ENCODE measurements at places on chromosomes 1 and 21.

DNA sequence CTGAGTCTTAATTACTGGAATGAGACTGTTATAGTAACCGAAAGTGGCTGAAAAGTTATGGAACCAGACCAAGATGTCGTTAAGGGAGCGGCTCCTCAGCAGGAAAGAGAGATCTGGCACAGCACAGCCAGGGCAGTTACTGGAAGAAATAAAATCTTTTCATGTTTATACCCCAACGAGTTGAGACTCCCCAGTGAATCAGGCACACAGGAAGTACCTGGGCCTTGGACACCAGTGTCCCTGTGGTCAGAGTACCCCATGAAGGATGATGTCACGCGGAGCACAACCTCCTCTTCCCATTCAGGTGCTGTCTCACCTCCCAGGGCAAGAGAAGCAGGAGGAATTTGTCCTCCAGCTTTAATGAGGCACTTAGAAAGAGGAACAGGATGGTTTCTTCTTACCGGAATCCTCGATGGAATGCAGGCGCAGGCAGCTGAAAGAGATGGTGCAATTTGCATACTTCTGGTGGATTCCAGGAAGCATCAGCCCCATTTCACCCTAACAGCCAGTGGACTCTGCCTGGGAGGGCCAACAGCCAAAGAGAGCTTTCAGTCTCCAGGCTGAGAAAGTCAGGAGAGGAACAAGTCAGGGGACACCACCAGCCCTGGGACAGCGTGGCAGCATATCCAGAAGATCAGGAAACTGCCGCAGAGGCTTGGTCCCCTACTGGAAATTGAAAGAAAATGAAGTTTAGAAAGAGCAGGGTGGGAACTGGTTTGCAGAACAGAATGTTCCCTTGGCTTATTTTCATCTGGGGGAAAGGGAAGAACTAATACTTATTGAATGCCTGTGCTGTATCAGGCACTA lies 35.9 kb upstream of the CTTNBP2NL start:
- DNase-seq = no peak

GRCh38 chr1:228987736-228988506 lies 252.6 kb downstream of the RHOU start:
- DNase-seq = no peak

DNA sequence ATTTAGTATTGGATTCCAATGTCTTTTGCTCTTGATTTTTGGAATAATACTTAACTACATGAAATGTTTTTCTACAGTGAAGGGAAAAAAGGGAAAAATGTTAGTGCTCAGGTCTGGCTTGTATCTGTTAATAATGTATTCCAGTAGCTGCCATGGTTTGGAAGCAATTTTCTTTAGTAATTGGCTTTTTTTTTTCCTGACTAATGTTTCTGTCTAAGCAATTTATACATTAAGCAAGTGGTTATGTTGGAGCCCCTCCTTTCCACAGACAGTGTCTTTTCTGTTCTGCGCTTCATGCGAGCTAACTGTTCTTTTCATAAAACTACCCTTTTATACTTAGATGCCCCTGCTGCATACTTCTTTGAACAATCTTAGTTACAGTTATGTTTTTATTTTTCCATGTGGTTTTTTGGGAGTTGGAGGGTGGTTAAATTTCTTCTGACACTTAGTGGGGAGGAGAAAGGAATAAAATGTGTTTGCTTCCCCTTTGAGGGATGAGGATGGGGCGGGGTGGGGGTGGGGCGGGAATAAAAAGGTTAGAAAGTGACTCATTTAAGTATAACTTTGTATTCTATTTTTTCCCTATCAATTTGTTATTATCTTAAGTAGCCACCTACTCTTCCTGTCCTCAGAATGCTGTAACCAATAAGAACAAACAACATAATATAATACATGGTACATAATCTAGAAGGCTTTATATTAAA lies 83.1 kb downstream of the CLIC4 start:
- DNase-seq = no peak

DNA sequence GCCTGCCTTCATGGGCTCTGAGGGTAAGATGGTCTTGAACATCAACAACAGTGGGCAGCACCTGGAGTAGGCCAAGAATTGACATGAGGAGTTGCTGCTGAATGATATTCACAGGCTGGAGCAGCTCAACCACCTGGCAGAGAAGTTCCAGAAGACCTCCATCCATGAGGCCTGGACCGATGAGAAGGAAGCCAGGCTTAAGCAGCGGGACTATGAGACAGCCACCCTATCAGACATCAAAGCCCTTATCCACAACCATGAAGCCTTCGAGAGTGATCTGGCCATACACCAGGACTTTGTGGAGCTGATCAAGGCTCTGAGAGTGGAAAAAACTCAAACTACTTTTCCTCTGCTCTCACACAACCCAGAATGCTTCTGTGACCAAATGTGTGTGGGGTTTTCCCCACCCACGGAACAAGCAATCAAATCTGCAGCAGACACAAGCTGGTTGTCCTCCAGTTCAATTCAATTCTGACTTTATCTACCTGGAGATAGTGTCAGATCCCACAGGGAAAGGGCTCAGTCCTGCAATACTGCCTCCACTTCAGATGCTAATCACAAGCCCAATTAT lies 12.1 kb upstream of the EPHA10 start:
- DNase-seq = no peak

DNA sequence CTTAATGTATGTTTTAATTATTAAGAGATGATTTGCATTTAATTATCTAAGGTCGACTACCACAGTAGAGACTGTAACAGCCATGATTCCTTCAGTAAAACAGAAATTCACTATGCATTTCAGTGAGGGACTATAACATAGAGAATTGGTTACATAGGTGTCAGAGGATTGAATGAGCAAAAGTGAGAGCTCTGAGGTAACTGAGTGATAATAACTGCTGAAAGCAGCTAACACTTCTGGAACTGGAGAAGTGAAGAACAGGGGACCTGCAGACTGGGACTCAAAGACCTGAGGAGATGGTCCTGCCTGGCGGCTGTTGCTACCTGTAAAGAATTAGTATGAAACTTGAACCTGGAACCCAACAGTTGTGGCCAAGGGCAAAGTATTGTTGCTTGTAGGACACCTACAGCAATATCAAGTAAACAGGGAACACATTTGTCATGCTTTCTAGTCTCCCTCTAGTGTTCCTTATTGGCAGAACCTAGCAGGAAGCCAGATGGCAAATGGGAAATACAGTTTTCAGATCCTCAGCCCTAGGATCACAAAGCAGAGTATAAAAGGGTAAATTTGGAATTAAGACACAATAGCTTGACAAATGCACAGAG lies 110.6 kb downstream of the HS2ST1 start:
- peak; percentile 2 for DNase-seq

GRCh38 chr1:26277719-26278118 lies 2.2 kb upstream of the SH3BGRL3 start:
- no peak for DNase-seq

DNA sequence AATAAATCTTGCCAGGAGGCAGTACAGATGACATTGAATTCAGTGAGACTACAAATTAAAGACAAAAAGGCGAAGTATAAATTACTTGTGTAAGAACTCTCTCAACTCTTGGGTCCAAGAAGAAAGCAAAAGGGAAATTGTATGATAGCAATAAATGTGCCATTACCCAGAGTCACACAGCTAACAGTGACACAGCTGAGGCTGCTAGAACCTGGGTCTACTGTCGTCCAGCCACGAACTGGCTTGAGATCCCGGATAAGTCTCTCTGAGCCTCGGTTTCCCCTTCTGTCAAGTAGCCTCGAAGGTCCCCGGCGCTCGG lies 362 bp upstream of the ROR1 start:
- no peak for DNase-seq

DNA sequence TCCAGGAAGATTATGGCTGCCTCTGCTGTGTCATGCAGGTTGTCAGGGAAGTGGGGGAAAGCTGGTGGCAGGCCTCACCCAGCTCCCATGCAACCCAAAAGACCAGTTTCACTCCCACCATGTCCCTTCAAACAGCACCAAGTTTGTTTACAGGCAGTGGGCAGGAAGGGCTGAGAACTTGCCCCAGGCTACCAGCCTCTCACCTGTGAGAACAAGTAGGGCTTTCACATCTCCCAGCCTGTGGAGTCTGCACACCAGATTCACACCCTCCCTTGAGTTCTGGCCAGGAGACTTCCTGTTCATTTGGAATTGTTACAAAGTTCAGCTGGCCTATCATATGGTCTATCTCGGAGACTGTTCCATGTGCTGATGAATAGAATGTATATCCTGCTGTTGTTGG lies 27.8 kb downstream of the RPAP2 start:
- no peak for DNase-seq

- DNase-seq = no peak
Observed at GRCh38 chr1:178055779-178056471, 38.0 kb upstream of the RASAL2 start.

DNA sequence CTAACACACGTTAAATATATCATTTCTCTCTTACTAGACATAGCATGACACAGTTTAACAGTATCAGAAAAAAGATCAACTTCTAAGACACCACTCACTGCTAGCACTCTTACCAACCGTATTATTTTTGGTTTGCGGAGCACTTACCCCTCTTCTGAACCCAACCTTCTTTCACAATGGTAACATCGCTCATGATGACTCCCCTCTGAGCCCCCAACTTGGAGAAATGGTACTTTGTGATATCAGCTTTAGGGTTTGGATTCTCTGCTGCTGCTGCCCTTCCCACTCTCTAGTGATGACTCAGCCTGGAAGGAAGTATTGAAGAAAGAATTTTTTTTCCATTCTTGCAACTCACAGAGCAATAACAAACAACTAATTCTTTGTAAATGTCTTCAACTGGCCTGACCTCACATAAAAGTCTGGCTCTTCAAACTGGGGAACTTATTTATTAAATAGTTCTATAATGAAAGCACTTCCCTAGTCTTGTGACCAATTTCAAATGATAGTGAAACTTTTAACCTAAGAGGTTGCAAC lies 7.0 kb downstream of the AKT3 start:
- no peak for DNase-seq

DNA sequence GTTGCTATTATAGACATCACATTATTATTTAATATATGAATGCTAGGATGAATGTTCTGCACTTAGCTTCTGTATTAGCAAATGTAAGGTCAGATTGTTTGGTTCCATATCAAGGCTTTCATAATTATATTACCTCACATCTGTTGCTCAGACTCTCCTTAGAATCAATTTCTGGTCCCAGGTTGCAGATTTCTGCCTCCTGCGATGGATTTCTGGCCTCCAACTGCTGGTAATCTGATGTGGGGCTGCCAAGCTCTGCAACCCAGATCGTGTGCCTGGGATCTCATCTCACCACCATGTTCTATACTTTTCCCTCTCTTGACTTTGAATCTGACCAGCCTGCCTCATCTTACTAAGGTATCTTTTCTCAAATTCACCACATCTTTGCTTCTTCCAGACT lies 25.2 kb downstream of the PLPPR5 start:
- no peak for DNase-seq

DNA sequence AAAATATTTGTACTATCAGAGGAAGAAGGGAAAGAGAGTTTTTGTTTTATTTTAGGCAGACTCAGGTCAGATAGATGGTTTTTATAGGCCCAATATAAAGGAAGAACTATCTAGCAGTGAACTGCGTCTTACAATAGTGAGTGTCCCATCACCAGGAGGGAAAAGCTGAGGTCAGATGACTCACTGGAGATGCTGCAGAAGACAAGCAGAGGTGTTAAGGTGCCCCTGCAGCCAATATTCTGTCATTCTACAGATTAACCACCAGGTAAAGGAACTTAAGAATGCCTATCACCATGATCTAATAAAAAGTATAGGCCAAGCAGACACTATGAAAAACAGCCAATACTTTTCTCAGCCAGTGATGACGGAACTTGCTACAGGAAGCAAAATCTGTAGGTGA lies 29.6 kb downstream of the IVNS1ABP start:
- no peak for DNase-seq

DNA sequence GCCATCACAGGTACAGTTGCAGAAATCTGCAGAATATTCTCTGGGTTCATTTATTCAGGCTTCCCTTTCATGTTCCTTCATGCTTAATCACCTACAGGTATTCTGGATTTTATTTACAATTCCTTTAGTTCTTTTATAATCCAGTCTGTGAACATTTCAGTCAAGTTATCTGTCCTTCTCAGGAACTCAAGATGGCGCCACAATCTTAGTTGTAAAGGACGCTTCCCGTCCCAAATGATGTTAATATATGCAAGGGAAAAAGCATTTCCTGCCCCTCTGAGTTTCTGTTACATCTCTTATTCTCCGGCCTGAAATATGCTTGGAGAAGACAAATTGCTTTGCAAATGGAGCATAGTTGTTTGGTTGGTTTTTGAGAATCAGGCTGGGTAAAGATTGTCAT lies 19.3 kb downstream of the F3 start:
- no peak for DNase-seq

- DNase-seq = no peak
Observed at GRCh38 chr1:223253916-223254315, 110.1 kb downstream of the SUSD4 start.

GRCh38 chr1:155169541-155169940 lies 3.6 kb downstream of the KRTCAP2 start:
- DNase-seq = no peak

DNA sequence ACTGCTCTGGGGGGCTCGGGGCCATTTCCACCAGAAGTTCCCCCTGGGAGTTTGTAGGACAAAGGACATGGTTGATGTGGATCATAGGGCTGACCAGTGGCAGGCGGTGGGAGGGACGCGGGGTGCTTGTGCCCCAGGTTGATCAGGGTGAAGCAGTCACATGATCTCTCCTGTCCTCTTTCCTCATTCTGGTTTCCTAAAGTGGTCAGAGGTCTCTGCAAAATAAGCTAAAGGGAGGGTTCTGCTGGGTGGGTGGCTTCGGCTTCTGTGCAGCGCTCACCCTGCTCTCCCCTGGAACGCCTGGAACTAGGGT lies 9.2 kb downstream of the PDXK start:
- DNase-seq = no peak

- no peak for DNase-seq
Observed at GRCh38 chr1:15187175-15188129, 33.9 kb downstream of the TMEM51 start.

DNA sequence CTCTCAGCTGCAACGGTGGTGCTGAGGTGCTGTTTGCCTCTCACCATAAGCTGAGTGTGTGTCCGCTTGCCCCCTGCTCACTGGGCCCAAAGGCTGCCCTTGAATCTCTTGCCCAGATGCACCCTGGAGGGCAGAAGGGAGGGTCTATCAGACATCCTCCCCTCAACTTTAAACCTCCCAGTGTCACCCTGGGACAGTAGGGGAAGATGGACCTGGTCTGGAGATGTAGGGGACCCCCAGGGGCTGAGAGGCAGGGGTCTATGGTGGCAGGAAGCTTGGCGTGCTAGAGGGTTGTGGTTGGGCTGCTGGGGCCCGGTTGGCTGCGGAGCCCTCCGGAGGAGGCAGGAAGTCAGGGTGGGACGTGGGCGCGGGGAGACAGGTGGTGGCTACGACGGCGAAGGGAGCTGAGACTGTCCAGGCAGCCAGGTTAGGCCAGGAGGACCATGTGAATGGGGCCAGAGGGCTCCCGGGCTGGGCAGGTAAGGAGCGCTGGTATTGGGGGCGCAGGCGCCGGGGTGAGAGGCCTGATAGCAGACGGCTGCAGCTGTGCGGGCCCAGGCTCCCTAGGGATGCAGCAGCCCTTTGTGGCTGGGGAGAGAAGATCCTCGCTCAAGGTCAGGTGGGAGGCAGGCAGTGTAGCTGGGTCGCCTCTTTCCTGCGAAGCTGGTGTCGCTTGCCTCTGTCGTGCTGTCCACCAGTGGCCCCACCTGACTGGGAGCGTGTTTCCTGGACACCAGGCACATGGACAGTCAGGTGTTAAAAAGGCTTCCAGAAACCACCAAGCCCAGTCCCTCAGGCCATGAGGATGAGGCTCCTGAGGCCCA lies at the start of gene LCK:
LCK (plus strand) TSS at position 373 of the 824 bp plus-strand sequence. CDS start 23,065 bp downstream, outside the sequence.
- DNase-seq = no peak
